Ascending aorta (tissue), 2 donors: ENCODE measurements at places on chromosomes 5 and 9. TPM values are rescaled to one million over a fixed set of nuclear protein-coding genes. Genes with fewer than 3 reads are reported as not detected.

SPRY4 gene
- 111 TPM for total RNA-seq

DNA sequence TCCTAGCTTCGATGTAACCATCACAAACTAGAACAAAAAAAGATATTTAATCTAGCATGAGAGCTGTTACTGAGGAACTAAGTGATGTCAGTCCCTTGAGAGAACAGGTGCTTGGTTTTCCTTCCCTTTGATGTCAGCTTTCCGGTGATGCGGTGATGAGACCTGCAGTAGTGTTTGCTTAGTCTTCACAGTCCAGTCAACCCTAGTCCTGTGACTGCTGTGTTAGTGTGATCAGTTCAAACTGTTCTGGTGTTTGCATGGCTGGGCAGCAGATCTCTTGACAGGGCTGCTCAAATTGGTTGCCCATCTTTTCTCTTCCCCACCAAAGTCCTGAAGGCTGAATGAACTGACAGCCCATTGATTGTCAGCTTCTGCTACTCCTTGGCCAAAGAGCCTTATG, 608.6 kb upstream of the DAB2 start:
- no peak overlapping the region for H3K27ac ChIP-seq
- no peaks in the 10 kb centered on the region for H3K4me1 ChIP-seq
- H3K4me3 ChIP-seq, result no peak overlapping the region
- H3K27me3 ChIP-seq, result no peaks in the 10 kb centered on the region
- no peak for DNase-seq
- H3K36me3 ChIP-seq, result no peaks in the 10 kb centered on the region

CATSPER3 gene
- total RNA-seq, result not detected

GRCh38 chr9:121811751-121812150, 160.3 kb downstream of the DAB2IP start:
- H3K4me3 ChIP-seq, result no peak overlapping the region
- no peaks in the 10 kb centered on the region for H3K27me3 ChIP-seq
- no peak overlapping the region for H3K27ac ChIP-seq
- no peaks in the 10 kb centered on the region for H3K4me1 ChIP-seq
